Anterior cingulate cortex (tissue), 58 donors: ENCODE measurements at places on chromosomes 2 and 18.

- no peak for DNase-seq
These were observed 67.8 kb downstream of the CIB4 start for GRCh38 chr2:26573241-26573925.

DNA sequence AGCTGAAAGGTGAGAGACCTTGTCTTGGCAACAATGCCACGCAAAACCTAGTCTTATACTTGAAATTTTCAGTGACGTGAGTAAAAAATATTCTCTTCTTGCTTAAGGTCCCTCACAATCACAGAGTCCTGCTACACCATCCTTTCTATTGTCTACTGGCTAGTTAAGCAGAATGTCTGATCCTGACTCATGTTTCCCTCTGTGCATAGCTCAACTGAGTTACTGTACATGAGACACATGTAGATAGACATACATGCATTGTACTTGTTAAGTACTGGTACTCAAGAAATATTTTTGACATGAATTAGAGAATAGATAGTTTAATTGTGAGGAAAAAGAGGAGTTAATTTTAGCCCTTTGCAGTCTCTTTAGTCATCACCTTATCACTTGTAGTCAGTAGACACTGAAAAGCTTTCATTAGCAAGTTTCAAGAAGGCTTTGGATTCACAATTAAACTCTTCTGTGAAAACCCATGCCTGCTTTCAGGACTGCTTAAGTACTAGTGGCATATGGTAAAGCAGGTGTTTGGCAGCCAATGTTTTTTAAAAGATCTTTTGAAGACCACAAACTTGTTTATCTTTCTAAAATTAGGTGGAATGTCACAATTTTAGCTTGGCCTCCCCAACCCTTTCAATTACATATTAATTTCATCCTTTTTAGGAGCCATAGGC lies 158.7 kb upstream of the CCDC150 start:
- no peak for DNase-seq

GRCh38 chr18:56888978-56889377 lies 237.8 kb downstream of the WDR7 start:
- DNase-seq = no peak

GRCh38 chr2:181444654-181445053 lies 12.5 kb upstream of the ITGA4 start:
- DNase-seq = no peak

GRCh38 chr2:65137197-65137775 lies 7.4 kb upstream of the RAB1A start:
- DNase-seq = no peak

DNA sequence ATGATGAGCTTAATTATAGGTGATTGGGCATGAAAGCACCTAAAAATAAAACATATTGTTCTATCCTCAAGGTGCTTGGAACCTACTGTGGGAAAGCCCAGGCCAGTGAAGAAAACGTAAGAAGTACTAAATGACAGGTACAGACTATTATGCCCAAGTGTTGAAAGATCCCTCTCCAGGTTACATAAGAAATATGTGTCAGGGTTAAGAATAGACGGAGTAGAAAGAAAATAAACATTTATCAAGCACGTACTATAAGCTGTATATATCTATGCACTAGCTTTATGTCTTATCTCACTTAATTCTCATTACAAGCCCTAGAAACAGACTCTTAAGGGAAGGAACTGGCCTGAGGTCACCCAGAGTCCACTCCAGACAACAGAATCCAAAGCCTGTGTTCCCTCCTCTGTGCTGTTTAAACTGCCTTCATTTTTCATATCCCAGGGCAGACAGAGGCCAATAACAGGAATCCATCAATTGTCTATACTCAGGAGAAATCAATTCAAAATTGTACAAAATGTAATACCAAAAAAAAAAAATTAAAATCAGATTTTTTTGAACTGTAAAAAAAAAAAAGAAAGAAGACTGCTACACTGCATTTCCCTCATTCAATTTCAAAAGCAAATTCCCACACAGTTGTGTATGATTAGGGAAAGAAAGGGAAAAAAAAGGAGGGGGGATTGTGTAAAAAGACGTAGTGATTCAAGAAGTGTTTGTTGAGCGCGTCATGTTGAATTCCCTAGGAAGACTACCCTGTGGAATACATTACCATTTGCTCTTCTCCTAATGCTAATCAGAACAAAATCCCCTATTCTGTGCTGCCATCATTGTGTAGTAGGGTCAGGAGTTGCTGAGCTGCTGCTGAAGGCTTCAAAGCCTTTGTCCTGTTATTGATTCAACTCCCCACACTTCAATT lies 156.3 kb downstream of the IRS1 start:
- no peak for DNase-seq

DNA sequence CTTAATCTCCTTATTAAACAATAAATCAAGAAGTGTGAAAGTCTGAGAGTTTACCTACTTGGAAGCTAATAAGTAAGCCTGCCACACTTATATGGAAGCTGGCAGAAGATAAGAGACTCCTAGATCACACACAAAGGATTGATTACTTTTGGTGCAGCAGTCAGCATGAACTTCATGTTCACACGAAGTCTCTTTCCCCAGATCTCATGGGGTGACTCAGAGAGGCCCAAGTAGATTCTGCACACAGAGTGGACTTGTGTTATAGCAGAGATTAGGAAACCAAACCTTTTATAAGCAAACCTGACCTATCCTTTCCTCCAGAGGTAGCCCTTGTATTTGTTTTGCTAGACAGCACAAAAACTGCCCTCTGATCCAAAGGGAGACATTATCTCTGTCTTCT lies 9.9 kb upstream of the GAREM1 start:
- DNase-seq = no peak

- no peak for DNase-seq
These were observed 19.6 kb upstream of the KCNJ13 start for GRCh38 chr2:232795920-232796319.

DNA sequence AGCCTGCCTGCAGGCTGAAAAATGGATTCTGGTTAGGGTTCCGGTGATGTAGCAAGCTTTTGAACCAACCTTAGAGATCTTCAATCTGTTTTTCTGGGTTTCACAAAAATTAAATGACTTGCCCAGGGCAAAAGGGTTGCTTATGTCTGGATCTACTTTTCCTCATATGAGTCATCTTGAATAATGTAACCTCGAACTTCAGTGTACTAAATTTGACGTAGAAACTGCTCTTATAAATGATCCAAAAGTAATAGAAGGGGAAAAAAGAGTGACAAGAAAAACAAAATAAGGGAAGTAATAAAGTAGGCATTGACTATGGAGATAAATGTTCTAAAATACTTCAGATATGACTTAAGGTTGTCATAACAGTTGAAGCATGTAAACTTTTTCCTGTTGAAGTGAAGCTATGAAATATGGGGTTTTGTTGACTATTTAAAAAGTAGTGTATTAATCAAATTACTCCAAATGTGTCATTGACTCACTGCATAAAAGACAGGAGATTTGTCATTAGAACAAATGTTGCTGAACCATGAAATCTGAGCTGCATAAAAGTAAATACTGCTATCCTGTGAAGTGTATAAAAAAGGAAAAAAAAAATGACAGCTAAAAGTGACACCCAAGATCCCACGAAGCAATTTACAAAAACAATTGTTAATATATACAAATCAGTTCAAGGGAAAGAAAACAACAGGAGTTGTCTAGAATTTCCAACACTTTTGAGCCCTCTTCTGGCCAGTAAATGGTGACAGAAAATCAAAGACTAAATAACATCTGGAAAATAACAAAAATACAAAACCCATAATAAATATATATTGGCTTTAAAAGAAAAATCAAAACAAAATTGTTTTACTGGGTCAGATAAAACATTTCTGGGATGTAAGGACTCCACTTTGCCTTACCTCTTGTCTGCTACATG lies 103.6 kb upstream of the SERPINE2 start:
- DNase-seq = no peak

- no peak for DNase-seq
These were observed 25.7 kb upstream of the COX7A2L start for GRCh38 chr2:42386682-42387081.

DNA sequence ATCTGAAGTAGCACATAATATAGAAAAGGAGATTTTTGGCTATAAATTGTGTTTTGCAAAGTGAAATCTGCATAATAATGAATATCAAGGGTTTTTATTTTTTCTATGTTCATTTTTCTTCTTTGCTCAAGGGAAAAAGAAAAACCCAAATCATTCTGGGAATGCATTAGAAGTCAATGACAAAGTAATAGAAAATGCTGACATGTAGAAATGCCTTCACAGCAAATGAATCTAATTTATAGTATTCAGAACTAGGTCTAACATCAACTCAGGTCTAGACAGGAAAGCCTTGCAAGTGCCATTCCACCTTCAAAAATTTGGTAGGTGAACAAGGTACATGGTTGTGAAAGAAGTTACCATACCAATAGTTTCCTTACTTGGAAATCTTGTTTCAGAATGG lies 831.5 kb upstream of the CELF4 start:
- DNase-seq = no peak

DNA sequence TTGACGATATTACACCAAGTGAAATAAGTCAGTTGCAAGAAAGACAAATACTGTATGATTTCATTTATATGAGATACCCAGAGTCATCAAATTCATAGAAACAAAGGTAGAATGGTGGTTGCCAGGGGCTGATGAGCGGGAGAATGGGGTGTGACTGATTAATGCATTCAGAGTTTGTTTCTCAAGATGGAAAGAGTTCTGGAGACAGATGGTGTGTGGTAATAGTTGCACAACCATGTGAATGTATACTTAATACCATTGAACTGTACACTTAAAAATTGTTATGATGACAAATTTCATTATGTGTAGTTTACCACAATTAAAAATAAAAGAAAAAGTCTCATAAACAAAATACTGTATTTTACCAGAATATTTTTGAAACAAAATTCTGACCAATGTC lies 117.3 kb downstream of the PIGN start:
- DNase-seq = no peak

DNA sequence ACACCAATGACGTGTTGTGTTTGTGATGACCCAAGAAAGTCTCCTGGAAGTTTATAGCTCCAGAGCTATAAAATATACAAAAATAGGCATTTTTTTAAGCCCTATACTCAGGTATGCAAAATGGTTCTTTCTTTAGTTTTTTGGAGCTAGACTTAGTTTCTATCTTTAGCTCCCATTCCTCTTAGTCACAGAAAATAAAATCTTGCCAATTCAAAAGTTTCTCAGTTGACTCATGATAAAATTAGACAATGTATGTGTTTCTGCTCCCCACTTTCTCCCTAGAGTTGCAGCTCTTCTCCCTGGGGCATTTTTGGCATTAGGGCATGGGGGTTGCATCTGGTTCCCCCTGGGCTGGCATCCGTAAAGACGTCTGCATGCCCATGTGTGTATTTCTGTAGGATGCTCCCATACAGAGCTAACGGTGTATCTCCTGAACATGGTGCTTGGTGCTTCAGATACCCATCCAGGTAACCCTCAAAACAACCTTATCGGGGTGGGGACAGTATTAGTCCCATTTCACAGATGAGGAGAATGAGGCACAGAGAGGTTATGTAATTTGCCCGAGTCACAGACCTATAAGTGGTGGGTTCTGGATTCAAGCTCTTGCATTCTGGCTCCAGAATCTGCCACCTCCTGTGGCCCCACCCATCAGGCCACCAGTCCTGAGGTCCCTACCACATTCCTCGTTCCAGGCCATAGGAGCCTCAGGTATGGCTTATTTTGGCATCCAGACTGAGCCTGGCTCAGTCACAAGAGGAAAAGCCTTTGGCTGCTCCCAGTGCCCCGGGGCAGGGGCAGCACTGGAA lies 43.1 kb upstream of the ASAP2 start:
- DNase-seq = no peak

- no peak for DNase-seq
These were observed 7.5 kb downstream of the RALBP1 start for GRCh38 chr18:9482790-9483189.

GRCh38 chr2:65662654-65663432 lies 230.4 kb upstream of the SPRED2 start:
- DNase-seq = no peak
